IPS DF 6.9 (cell line): ENCODE measurements at places on chromosomes 1 and 21.

DNA sequence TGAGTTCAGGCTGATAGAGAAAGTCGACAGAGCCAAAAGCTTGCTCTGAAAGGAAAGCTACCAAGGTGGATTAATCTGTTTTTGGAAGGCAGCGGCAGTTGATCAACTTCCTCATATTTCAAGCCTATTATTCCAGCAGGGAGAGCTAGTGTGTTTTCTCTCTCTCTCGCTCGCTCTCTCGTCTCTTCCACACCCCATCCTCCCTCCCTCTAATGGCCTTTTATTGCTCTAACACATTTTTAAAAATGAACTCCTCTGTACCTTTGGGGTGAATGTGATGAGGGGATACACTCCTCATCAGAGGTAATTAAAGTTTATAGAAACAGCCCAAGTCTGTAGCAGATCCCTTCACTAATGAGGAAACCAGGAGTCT, 126.4 kb downstream of the CLIC6 start:
- no peak for DNase-seq
- no peak overlapping the region for H3K4me3 ChIP-seq
- no peak overlapping the region for H3K27ac ChIP-seq
- no peaks in the 10 kb centered on the region for H3K36me3 ChIP-seq

DNA sequence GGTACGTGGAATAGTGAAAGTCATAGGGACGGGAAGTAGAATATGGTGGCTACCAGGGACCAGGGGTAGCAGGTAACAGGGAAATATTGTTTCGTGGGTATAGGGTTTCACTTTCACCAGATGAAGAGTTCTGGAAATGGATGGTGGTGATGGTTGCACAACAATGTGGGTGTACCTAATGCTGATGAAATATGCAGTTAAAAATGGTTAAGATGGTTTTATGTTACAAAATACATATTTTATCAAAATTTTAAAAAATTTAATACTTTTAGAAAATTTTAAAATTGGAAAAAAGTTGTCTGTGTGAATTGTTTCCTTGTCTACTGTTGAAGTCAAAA, 55.5 kb upstream of the TLR5 start:
- no peaks in the 10 kb centered on the region for H3K36me3 ChIP-seq
- no peak overlapping the region for H3K4me3 ChIP-seq
- no peak for DNase-seq
- no peaks in the 10 kb centered on the region for H3K27me3 ChIP-seq

DNA sequence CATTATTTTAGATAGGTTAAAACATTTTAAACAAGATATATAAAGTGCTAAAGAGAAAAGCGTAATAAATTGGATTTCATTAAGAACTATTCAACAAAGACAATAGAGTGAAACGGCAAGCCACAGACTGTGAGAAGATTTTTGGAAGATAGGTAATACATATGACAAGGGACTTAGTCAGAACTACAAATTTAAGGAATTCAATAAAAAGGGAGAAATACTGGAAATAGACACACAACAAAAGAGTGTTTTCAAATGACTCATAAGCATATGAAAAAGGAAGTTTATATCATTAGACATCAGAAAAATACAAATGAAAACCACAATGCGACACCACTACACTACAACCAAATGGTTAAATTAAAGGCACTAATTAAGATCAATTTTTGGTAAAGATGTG, 90.5 kb downstream of the GDAP2 start:
- H3K36me3 ChIP-seq = no peaks in the 10 kb centered on the region
- no peak overlapping the region for H3K27ac ChIP-seq
- DNase-seq = no peak
- no peaks in the 10 kb centered on the region for H3K27me3 ChIP-seq

- no peaks in the 10 kb centered on the region for H3K27me3 ChIP-seq
- no peaks in the 10 kb centered on the region for H3K4me1 ChIP-seq
- H3K27ac ChIP-seq = no peak overlapping the region
- no peaks in the 10 kb centered on the region for H3K36me3 ChIP-seq
Measured at GRCh38 chr1:17852383-17852782, 97.2 kb downstream of the ACTL8 start.

GRCh38 chr1:98099501-98099900, 178.7 kb upstream of the DPYD start:
- no peaks in the 10 kb centered on the region for H3K27me3 ChIP-seq
- no peaks in the 10 kb centered on the region for H3K4me1 ChIP-seq
- no peaks in the 10 kb centered on the region for H3K36me3 ChIP-seq
- H3K27ac ChIP-seq = no peak overlapping the region
- H3K4me3 ChIP-seq = no peak overlapping the region

DNA sequence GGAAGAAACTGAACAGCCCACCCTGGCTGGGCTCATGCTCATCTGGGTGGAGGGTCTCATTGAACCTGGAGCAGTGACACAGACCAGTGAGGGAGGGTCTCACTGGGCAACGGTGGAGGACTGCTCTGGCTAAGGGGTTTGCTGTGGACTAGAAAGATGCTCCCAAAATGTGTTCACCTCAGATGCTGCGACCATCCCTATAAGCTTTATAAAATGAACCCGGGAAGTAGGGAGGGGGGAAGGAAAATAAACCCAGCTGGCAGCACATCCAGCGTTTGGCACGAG, 34.5 kb upstream of the LBR start:
- no peak overlapping the region for H3K4me3 ChIP-seq
- H3K4me1 ChIP-seq = peaks cover 12% of the 10 kb centered on the region
- no peaks in the 10 kb centered on the region for H3K27me3 ChIP-seq
- DNase-seq = no peak

GRCh38 chr1:178183796-178184195, 89.9 kb downstream of the RASAL2 start:
- H3K27me3 ChIP-seq = no peaks in the 10 kb centered on the region
- no peaks in the 10 kb centered on the region for H3K36me3 ChIP-seq
- H3K27ac ChIP-seq = no peak overlapping the region
- H3K4me3 ChIP-seq = no peak overlapping the region
- 0 out of 2 replicates have a peak, but pooled peaks cover 1% of the 10 kb centered on the region for H3K4me1 ChIP-seq
- DNase-seq = no peak
